HS-27A (cell line): ENCODE measurements at places on chromosomes 11 and 22.

GRCh38 chr11:72122607-72123006 is 10.1 kb upstream of the ANAPC15 start:
- DNase-seq = no peak

GRCh38 chr11:111604392-111605009 is 2.3 kb downstream of the SIK2 start:
- DNase-seq = no peak

DNA sequence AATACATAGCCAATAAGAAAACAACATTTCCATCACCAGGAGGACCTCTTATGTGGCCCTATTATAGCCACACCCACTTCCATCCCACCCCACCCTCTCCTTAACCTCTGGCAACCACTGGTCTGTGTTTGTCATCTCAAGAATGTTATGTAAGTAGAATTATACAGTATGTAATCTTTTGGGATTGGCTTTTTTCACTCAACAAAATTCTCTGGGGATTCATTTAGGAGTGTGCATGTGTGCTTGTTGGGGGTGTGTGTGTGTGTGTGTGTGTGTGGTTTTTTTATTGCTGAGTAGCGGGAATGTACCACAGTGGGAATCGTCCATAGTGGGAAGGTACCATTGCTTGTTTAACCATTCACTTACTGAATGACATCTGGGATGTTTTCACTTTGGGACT is 5.2 kb downstream of the KCNJ5 start:
- DNase-seq = no peak

DNA sequence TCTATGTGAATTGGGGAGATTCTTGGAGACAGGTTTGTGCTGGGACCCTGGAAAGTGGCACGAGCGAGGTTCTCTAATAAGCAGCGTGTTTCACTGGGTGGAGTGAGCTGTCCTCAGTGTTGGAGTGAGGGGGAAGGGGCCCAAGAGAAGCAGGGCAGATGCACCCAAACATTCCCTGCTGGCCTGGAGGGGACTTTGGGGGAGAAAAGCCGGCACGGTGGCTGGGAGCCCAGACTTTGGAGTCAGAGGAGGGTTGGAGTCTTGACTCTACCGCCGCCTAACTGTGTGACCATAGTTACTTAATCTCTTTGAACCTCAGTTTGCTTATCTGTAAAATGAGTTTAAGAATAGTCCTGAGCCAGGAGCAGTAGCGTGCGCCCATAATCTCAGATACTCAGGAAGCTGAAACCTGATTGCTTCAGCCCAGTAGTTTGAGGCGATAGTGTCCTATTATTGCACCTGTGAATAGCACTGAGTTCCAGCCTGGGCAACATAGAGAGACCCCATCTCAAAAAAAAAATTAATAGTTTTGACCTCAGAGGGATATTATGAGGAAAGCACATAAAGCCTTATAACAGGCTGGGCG is 614 bp downstream of the NR1H3 start:
- no peak for DNase-seq

GRCh38 chr22:26979294-26979693 is 321.9 kb downstream of the MIAT start:
- DNase-seq = no peak

- no peak for DNase-seq
Measured at GRCh38 chr22:32536352-32536751, 61.7 kb downstream of the FBXO7 start.

- DNase-seq = no peak
Measured at GRCh38 chr11:108198833-108199232, 23.6 kb downstream of the NPAT start.

- DNase-seq = no peak
Measured at GRCh38 chr22:17103351-17103750, 17.8 kb downstream of the TMEM121B start.

DNA sequence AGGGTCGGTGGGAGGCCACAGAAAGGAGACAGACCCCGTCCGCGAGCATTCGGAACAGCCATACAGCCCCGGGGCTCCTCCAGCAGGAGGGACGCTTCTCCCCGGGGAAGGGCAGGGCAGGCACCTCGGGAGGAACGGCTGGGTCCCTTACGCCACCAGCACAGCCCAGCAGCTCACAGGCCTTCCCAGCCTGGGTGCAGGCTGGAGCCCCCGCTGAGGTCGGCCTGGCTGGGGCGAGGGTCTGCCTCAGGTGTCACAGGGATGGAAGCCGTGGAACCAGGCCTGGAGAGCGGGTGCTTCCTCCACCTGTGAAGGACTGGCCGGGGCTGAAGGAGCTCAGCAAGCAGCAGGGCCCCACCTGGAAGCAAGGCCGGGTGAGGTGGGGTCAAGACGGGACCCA is 732.3 kb downstream of the BRD1 start:
- no peak for DNase-seq

DNA sequence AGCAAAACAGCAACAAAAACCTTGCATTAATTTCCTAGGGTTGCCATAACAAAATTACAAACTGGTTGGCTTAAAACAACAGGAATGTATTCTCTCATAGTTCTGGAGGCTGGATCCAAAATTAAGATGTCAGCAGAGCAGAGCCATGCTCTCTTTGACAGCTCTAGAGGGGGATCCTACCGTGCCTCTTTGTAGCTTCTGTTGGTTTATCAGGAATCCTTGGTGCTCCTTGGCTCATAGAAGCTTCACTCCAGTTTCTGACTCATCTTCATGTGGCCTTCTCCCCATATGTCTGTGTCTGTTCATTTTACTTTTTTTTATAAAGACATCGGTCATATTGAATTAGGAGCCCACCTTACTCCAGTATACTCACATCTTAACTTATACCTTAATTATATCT is 90.5 kb upstream of the POU2AF2 start:
- no peak for DNase-seq

- DNase-seq = no peak
Measured at GRCh38 chr11:93936460-93936859, 84.7 kb upstream of the HEPHL1 start.

GRCh38 chr11:42762348-42762747 is 549.4 kb upstream of the API5 start:
- no peak for DNase-seq
